ENCODE measurements at places on chromosomes 2 and 18. TPM values are rescaled to one million over a fixed set of nuclear protein-coding genes. Genes with fewer than 3 reads are reported as not detected.

DNA sequence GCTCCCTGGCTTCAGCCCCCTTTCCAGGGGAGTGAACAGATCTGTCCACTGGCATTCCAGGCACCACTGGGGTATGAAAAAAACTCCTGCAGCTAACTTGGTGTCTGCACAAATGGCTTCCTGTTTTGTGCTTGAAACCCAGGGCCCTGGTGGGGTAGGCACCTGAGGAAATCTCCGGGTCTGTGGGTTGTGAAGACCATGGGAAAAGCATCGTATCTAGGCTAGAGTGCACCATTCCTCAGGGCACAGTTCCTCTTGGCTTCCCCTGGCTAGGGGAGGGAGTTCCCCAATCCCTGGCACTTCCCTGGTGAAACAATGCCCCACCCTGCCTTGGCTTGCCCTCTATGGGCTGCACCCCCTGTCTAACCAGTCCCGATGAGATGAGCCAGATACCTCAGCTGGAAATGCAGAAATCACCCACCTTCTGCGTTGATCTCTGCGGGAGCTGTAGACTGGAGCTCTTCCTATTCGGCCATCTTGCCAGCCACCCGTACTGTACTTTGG is 34.1 kb downstream of the TFPI start:
- H3K4me3 ChIP-seq: no peak overlapping the region
- peaks cover 52% of the 10 kb centered on the region for H3K36me3 ChIP-seq
- H3K4me1 ChIP-seq: no peaks in the 10 kb centered on the region
- H3K27ac ChIP-seq: no peak overlapping the region

GRCh38 chr2:16798472-16798871 is 132.8 kb upstream of the CYRIA start:
- no peak overlapping the region for H3K4me3 ChIP-seq
- H3K27ac ChIP-seq: no peak overlapping the region
- no peaks in the 10 kb centered on the region for H3K4me1 ChIP-seq
- no peaks in the 10 kb centered on the region for H3K27me3 ChIP-seq

ZNF892 gene
- total RNA-seq: 3.8 TPM

DNA sequence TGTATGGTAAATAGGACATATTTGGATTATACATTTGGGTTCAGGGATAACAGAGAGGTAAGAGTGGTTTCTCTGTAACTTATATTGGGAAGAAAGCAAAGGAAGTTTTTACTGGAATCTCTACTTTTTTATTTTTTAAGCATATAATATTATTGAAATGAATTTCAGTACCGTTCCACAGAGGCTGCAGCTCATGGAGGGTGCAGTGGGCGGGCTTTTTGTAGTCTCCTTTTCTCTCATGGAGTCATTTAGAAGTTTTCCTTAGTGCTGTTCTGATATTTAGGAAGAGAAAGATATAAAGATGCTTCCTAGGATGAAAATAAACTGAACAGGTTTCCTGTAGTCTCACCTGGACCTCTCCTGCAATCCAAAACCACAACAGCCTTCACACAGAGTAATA is 1153.3 kb upstream of the TMEFF2 start:
- no peak for DNase-seq
- no peak overlapping the region for H3K27ac ChIP-seq
- H3K27me3 ChIP-seq: no peaks in the 10 kb centered on the region
- no peaks in the 10 kb centered on the region for H3K4me1 ChIP-seq
- no peaks in the 10 kb centered on the region for H3K36me3 ChIP-seq

CD8B gene
- 2.1 TPM for total RNA-seq

DNA sequence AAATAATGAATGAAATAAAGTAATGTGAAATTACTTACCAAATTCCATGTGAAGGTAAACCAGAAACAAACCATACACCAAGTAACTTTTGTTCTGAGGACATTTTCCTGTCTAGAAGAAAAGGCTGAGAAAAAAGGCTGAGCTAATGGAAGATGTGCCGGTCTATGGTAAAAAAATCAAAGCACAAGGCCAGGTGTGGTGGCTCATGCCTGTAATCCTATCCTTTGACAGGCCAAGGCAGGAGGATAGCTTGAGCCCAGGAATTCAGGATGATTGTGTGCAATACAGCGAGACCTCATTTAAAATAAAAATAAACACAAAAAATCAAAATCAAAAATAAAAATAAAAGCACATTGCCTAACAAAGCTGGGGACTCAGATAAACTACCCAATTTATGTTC is 6.7 kb downstream of the ORC4 start:
- peaks cover 4% of the 10 kb centered on the region for H3K4me1 ChIP-seq
- DNase-seq: no peak
- H3K4me3 ChIP-seq: no peak overlapping the region

CCDC148 gene
- 1.2 TPM for total RNA-seq

- no peak overlapping the region for H3K27ac ChIP-seq
- no peak for DNase-seq
- no peaks in the 10 kb centered on the region for H3K4me1 ChIP-seq
- no peaks in the 10 kb centered on the region for H3K36me3 ChIP-seq
- no peak overlapping the region for H3K4me3 ChIP-seq
- H3K27me3 ChIP-seq: peaks cover 57% of the 10 kb centered on the region
Measured at GRCh38 chr18:79386547-79386946, 9.2 kb upstream of the NFATC1 start.

DNA sequence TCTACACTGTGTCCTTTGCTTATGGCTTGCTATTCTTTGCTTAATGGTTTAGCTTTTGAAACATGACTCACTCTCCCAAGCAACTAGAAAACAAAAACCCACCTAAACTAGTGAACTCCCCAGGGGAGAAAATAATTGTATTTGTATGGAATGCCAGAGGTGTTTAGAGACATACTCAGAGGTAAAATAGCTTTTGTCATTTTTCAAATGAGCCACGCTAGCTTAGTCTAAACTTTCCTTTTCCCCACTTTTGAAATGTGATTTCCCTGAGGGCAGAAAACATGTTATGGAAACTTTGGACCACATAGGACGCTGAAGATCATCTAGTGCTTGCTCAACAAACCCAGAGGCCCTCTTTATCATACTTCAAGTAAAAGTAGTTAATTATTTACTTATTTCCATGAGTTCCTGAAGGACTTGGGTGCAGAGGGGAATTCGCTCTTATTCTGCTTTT is 16.5 kb upstream of the CYTIP start:
- no peak for DNase-seq
- H3K27ac ChIP-seq: no peak overlapping the region
- H3K4me1 ChIP-seq: no peaks in the 10 kb centered on the region
- H3K36me3 ChIP-seq: no peaks in the 10 kb centered on the region
- H3K4me3 ChIP-seq: no peak overlapping the region
- H3K27me3 ChIP-seq: no peaks in the 10 kb centered on the region

DNA sequence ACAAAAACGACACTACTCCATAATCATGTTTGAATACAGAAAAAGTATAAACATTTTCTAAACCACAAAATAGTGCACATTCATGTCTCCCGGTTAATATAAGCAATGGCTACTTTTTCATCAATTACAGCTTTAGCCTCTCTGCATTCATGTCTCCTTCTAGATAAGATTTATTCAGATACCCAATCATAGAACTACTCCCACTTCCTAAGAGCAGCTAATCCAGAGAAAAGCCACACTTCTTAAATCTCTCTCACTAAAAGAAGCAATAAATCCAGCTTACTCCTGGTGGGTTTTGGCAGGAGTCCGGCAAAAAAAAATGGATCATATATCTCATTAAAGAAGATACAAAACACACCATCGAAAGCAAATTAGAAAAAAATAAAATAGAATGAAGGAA is 20.1 kb downstream of the DSEL start:
- no peaks in the 10 kb centered on the region for H3K4me1 ChIP-seq
- H3K27me3 ChIP-seq: no peaks in the 10 kb centered on the region
- no peak overlapping the region for H3K4me3 ChIP-seq
- H3K36me3 ChIP-seq: no peaks in the 10 kb centered on the region

DNA sequence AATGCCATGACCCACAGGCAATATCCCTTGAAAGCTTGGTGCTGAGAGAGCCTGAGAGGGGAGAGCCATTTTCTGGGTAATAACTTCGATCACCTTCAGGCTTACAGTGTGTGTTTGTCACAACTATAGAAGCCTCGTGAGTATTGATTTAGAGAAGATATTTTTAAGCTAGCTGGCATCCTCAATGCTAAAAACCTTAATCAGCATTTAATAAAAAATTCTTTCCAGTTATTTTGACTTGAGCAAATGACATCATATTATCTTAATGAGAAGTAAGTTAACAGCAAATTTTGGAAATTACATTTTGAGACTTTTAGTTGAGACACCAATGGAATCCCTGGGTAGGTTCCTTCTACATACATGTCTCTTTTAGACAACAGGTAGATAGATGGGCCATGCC is 283.7 kb downstream of the NYAP2 start:
- no peaks in the 10 kb centered on the region for H3K4me1 ChIP-seq
- no peaks in the 10 kb centered on the region for H3K36me3 ChIP-seq
- no peak overlapping the region for H3K4me3 ChIP-seq
- H3K27ac ChIP-seq: no peak overlapping the region

DNA sequence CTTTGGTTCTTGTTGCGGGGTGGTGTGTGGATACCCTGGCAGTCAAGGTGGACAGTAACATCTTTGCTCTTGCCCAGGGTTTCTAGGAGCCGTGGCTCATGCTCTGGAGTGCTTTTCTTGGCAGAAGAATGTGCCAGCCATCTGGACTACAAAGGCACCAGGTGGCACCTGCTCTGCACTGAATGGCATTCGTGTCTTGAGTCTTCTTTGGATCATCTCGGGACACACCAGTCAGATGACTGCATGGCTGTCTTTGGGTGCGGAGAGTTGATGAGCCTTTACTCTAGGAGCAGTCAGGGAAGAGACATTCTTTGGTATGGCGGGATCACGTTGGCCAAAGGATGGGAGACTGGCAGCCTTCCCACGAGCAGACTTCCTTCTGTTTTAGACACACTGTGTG is 104.1 kb upstream of the SEC11C start:
- no peaks in the 10 kb centered on the region for H3K4me1 ChIP-seq
- H3K4me3 ChIP-seq: no peak overlapping the region
- no peaks in the 10 kb centered on the region for H3K27me3 ChIP-seq
- DNase-seq: no peak
- no peak overlapping the region for H3K27ac ChIP-seq

EIF2AK3 gene
- total RNA-seq: 23.4 TPM

BIN1 gene
- 33.4 TPM for total RNA-seq

DNA sequence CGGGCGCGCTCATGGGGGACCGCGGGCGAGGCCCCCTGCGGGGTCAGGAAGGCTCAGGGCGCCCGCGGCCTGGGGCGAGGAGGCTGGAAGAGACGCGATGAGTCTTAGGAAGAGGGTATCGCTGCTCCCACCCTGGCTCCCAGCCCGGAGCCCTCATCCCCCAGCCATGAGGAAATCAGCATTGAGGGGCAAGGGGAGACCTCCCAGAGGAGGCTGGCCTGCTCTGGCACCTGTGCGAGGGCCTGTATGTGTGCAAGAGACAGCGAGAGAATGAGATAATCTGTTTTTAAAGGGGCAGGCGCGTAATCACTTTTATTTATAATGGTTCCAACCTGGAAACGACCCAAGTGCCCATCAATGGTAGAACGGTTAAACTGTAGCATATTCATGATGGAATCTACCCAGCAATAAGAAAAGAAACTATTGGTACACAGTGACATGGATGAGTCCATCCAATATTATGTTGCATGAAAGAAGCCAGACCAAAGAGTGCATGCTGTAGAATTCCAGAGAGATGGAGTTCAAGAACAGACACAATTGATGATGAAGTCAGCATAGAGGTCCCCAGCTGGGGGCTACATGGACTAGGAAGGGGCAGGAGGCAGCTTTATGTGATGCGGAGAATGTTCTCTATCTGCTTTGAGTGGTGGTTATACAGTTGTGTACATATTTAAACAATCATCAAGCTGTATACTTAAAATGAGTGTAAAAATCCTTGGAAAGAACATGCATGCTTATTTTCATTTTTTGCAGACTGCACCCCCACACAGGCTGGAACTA is 14.4 kb downstream of the FBXO41 start:
- no peak overlapping the region for H3K4me3 ChIP-seq
- no peak overlapping the region for H3K27ac ChIP-seq
- H3K27me3 ChIP-seq: peaks cover 35% of the 10 kb centered on the region
- DNase-seq: no peak
- no peaks in the 10 kb centered on the region for H3K4me1 ChIP-seq

GRCh38 chr2:198017068-198017467 is 212.7 kb downstream of the PLCL1 start:
- H3K4me3 ChIP-seq: no peak overlapping the region
- no peaks in the 10 kb centered on the region for H3K27me3 ChIP-seq
- H3K4me1 ChIP-seq: no peaks in the 10 kb centered on the region
- H3K36me3 ChIP-seq: no peaks in the 10 kb centered on the region

TXNDC2 gene
- 0.55 TPM for total RNA-seq

PRSS56 gene
- total RNA-seq: not detected

- no peaks in the 10 kb centered on the region for H3K27me3 ChIP-seq
- no peaks in the 10 kb centered on the region for H3K36me3 ChIP-seq
- DNase-seq: no peak
- no peak overlapping the region for H3K27ac ChIP-seq
- H3K4me1 ChIP-seq: no peaks in the 10 kb centered on the region
Measured at GRCh38 chr2:143468341-143468888, 339.2 kb downstream of the ARHGAP15 start.

- no peaks in the 10 kb centered on the region for H3K4me1 ChIP-seq
- no peak for DNase-seq
- no peak overlapping the region for H3K4me3 ChIP-seq
- no peak overlapping the region for H3K27ac ChIP-seq
Measured at GRCh38 chr2:25788457-25788856, 89.8 kb downstream of the ASXL2 start.

GRCh38 chr2:37000318-37000717 is 34.0 kb upstream of the STRN start:
- H3K27me3 ChIP-seq: no peaks in the 10 kb centered on the region
- no peak for DNase-seq
- H3K27ac ChIP-seq: no peak overlapping the region
- peaks cover 96% of the 10 kb centered on the region for H3K36me3 ChIP-seq

- peak overlapping the region; percentile 85 for H3K4me3 ChIP-seq
- peak; percentile 72 for DNase-seq
- no peaks in the 10 kb centered on the region for H3K36me3 ChIP-seq
- H3K27ac ChIP-seq: peak overlapping the region; percentile 85
Measured at GRCh38 chr2:88692187-88692586, 714 bp downstream of the RPIA start.

CFAP221 gene
- 26.3 TPM for total RNA-seq

- H3K27ac ChIP-seq: no peak overlapping the region
- H3K36me3 ChIP-seq: no peaks in the 10 kb centered on the region
- no peak overlapping the region for H3K4me3 ChIP-seq
Measured at GRCh38 chr2:111227716-111228141, 107.0 kb downstream of the BCL2L11 start.

- H3K36me3 ChIP-seq: no peaks in the 10 kb centered on the region
- no peaks in the 10 kb centered on the region for H3K27me3 ChIP-seq
- no peak for DNase-seq
Measured at GRCh38 chr2:59887366-59887765, 666.1 kb downstream of the BCL11A start.

DNA sequence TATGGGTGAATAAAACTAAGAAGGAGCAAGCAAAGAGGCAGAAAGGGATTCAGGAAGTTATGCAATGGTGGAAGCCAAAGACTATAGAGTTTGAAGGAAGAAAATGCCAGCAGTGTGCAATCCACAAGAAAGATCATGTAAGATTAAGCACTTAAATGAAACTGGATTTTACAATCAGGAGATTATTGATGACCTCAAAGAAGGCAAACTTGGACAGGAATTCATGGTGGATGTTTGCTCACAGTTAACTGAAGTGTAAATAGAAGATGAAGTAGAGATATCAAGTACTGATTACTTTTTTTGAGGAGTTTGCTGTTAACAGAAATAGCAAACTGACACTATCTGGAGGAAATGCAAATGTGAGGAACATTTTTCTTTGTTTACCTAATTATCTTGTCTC is 308.9 kb downstream of the RND3 start:
- no peaks in the 10 kb centered on the region for H3K36me3 ChIP-seq
- DNase-seq: no peak
- no peak overlapping the region for H3K4me3 ChIP-seq
- H3K27me3 ChIP-seq: no peaks in the 10 kb centered on the region
- no peaks in the 10 kb centered on the region for H3K4me1 ChIP-seq
- no peak overlapping the region for H3K27ac ChIP-seq
